Breast epithelium (tissue), 4 donors: ENCODE measurements at places on chromosomes 1 and 21. TPM values are rescaled to one million over a fixed set of nuclear protein-coding genes. Genes with fewer than 3 reads are reported as not detected.

GJA9 gene
- total RNA-seq = not detected

ZNF695 gene
- total RNA-seq = 1.1 TPM

DNA sequence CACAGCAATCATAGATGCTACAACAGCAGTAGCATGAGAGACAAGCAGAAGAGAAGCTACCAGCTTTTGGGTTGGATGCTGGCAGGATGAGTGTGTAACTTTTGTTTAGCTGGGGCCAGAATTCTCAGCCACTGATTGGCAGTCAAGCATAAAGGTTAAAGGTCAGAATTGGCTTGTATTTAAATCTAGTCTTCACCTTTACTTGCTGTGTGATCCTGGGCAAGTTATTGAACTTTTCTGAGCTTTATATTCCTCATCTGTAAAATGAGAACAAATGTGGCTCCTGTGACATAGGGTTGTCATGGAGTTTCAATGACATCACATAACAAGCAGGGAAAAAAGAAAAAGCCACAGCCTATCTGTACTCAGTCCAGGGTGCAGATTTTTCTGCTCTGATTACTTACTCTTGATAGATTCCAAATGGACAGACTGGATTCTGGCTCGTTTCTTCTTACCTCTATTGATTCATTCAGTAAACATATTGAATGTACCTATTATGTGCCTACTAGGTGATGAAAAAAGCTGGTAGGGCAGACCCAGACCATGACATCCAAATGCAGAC is 2.8 kb upstream of the AZIN2 start:
- no peak overlapping the region for H3K4me3 ChIP-seq
- H3K27me3 ChIP-seq = no peaks in the 10 kb centered on the region
- no peak for DNase-seq
- no peak overlapping the region for H3K27ac ChIP-seq
- no peaks in the 10 kb centered on the region for H3K36me3 ChIP-seq

DNA sequence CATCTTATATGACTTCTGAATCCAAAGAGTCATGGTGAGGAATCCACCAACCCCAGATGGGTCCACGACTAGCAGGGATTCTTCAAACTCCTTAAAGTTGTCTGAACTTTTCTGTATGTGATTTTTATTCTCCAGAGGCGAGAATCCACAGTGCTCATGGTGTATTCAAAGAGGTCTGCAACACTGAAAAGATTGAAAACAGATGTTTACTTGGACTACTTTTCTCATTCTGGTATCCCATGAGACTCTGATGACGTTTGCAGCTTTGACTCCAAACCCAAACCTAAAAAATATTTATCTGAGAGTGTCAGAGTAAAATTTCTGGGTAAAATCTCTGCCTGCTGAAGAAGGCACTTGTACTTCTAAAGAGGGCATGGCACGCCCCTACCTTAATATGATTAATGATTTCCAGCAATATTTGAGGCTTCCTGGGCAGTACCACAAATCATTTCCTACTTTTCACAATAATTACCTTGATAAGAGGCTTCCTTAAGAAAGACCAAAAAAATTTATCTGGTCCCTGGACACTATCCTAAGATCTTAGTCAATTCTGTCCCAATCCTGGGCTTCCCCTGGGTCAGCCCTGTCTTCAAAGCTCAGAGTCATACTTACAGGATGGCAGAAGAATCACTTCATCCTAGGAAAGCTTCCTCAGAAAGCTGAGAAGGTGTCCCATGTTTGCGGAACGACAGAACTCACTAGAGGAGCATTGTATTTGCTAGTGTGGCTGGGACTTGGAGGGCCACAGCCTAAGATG is 76.5 kb upstream of the MAP10 start:
- no peak overlapping the region for H3K4me3 ChIP-seq
- H3K27ac ChIP-seq = peak overlapping the region; percentile 50
- no peak for DNase-seq
- H3K27me3 ChIP-seq = no peaks in the 10 kb centered on the region

- no peak overlapping the region for H3K4me3 ChIP-seq
- DNase-seq = no peak
- no peak overlapping the region for H3K27ac ChIP-seq
- H3K27me3 ChIP-seq = no peaks in the 10 kb centered on the region
- no peaks in the 10 kb centered on the region for H3K36me3 ChIP-seq
- no peaks in the 10 kb centered on the region for H3K4me1 ChIP-seq
These were observed 170.0 kb upstream of the L1TD1 start for GRCh38 chr1:62024690-62025089.

DNA sequence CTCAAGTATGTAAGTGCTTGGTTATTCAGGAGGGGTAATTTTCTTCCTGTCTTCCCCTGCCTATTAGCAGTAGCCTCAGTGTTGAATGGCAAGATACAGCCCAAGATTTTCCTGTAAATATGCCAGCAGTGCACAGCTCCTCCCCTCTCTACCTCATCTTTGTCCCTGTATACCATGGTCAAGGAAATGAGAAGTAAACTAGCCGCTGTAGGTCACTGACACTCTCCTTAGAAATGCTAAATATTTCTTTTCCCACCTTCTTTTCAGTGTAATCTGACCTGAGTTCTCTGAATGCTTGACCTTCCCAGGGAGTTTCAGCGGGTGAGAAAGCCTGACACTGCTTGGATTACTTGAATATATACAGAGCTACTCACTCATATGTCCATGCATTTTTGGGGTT is 84.1 kb upstream of the ZNF326 start:
- H3K4me3 ChIP-seq = no peak overlapping the region
- no peaks in the 10 kb centered on the region for H3K36me3 ChIP-seq
- H3K27me3 ChIP-seq = no peaks in the 10 kb centered on the region
- no peak overlapping the region for H3K27ac ChIP-seq

DNA sequence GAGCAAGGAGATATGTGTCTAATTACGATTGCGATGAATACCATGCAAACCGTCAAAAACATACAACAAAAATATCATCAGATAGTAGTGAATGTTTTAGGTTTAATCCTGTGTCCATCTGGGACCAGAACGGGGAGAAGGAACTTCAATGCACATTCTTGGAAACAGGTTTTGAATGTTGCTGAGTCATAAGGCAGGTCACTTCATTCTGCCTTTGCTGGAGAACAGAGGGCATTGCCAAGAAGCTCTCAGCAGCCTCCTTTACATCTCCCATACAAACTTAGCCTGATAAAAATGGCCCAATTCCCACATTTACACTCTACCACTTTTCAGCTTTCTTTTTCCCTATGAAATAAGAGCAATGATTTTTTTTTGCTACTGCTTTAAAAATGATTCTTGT is 78.0 kb upstream of the KCNJ6 start:
- no peaks in the 10 kb centered on the region for H3K36me3 ChIP-seq
- no peak overlapping the region for H3K27ac ChIP-seq
- no peak overlapping the region for H3K4me3 ChIP-seq
- no peak for DNase-seq
- no peaks in the 10 kb centered on the region for H3K27me3 ChIP-seq
- no peaks in the 10 kb centered on the region for H3K4me1 ChIP-seq
